ENCODE measurements at places on chromosomes 4 and X.

DNA sequence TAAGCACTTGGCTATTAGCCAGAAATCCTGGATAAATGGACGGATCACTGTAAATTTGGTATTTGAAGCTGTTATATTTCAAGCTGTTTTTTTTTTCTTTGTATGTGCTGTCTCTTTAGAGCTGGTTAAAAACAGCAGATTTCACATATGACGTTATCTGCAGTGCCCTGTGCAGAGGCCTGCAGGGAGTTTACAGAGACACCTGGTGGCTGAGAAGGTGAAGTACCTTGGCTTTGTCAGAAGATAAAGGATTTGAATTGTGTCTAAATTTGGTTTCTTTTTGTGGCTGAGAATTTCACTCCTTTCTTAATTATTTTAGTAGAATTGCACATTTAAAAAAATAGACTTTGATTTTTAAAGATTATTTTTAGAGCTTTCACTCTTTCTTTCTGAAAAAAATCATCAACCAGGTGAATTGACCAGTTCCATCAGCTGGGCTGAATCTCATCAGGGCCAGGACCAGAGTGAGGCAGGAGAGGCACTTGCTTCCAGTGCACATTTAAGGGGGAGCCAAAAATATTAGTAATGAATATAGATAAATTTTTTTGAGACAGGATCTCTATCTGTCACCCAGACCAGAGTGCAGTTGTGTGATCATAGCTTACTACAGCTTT, 9.6 kb upstream of the CHRNA9 start:
- DNase-seq: peak; percentile 71

- DNase-seq: no peak
These were observed 46.2 kb downstream of the GSX2 start for GRCh38 chr4:54146139-54146538.

GRCh38 chr4:76953956-76954355, 4.4 kb downstream of the SEPTIN11 start:
- DNase-seq: peak; percentile 57

GRCh38 chrX:133380711-133381619, 34.3 kb downstream of the GPC4 start:
- no peak for DNase-seq

- no peak for DNase-seq
These were observed 59.2 kb upstream of the FAM241A start for GRCh38 chr4:112086036-112086434.

All from fibroblast of lung (primary cell).